ENCODE measurements at places on chromosomes 3 and 15.

GRCh38 chr3:134085034-134085775 lies 55.5 kb upstream of the SLCO2A1 start:
- DNase-seq, result no peak

DNA sequence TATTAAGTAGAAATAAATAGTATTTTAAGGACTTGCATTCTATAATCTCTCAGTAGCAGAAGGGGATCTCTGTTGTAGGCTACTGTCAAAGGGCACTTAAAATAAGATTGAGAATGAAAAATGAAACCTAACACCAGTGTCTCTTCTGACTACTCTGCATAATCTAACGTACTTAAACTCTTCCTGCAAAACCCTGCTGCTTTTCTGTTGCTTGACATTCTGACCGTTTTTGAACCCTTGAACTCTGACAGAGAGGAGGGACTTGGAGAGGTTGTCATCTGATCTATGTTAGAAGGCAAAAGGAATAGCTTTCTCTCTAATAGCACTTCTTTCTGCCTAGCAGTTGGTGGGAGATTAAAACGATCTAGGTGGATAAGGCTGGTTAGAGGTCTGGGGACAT lies 204.6 kb downstream of the ZIC1 start:
- no peak for DNase-seq

GRCh38 chr3:159751752-159752151 lies 236.9 kb upstream of the IL12A start:
- no peak for DNase-seq

DNA sequence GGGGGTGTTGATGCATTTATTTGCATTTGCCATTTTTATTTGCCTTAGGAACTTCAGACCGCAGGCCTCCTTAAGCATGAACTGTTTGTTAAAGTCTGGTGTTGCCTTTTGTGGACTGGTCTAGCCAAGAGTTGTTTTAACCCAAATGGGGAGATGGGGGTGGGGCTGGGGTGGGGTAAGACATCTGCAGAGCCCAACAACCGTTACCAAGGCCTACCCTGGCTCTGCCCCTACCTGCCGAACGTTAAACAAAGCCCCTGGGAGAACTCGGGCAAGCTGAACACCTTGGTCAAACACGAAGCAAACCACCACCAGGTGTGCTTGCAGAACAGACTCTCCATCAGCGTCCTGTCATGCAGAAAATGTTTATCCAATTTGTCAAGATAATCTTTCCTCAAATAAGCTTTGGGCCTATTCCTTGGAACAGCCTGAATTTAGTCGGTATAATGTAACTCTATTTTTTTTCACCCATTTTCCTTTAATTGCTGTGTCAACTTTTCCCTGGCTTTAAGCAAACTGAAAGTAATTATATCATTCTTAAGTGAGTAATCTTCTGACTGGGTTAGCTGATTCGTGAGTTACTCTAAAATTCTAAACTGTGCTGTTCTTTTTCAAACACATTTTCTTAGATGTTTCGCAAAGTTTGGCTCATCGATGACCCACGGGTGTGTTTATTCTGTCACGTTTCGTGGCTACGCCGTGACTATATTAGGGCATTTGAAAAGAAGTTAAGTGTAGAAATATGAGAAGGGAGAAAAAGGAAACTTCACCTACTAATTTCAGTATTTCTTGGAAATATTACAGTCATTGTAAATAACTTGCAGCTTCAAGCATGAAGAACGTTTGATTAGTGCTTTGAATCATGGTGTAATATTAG lies 127.6 kb downstream of the SOX2 start:
- DNase-seq, result no peak

GRCh38 chr3:7423995-7424394 lies 563.1 kb downstream of the GRM7 start:
- DNase-seq, result no peak

DNA sequence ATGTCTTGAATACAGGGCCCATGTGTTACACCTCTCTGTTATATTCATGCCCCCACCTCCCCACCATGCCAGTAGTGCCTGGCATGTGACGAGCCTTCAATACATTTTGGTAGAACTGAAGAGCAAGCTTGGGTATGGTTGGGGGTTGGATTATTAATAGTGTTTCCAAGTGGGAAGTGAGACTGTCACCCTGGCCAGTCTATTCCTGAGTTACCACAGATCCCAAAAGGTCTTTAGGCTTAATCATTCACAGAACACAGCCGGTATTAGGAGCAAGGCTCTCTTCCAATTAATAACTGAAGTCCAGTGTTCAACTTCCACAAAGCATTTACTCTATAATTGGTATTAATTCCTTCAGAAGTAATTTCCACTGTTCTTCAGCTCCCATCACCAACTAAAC lies 231.9 kb upstream of the LRTM1 start:
- DNase-seq, result no peak

GRCh38 chr3:152558386-152558785 lies 276.5 kb upstream of the P2RY1 start:
- DNase-seq, result no peak

- DNase-seq, result no peak
Observed at GRCh38 chr3:9883706-9884554, 3.9 kb upstream of the CIDEC start.

- no peak for DNase-seq
Observed at GRCh38 chr15:93501946-93502345, 412.9 kb upstream of the RGMA start.

DNA sequence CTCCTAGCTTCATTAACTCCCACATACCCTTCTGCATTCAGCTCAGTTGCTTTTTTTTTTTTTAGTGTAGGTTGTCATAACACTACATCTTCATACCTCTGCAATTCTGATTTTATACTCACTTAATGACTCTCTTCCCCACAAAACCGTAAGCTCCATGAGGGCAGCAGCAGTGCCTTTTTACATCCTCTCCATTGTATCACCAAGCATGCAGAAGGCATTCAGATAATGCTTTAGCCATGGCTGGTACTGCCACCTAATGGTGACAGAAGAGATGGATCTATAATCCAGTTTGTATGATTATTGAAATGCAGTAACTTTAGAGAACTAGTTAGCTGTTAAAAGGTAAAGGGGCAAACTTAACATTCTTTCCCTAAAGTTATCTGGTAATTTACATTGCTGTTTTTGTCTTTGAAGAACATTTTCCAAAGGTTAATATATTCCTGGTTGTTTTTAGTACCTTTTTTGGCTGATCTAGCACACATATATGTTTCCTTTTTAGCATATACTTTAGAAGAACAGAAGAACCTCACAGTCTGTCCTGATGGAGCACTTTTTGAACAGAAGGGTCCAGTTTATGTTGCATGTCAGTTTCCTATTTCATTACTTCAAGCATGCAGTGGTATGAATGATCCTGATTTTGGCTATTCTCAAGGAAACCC lies 36.8 kb downstream of the ATP1B3 start:
- no peak for DNase-seq

- DNase-seq, result no peak
Observed at GRCh38 chr15:101379647-101380046, 84.6 kb upstream of the SNRPA1 start.

GRCh38 chr3:197528190-197528589 lies 27.6 kb downstream of the BDH1 start:
- DNase-seq, result no peak

All from stimulated activated CD8-positive, alpha-beta memory T cell treated with anti-CD3 and anti-CD28 coated beads, Interleukin-4, amount 100 ng/mL, for 4 hours (primary cell).